ENCODE measurements at places on chromosomes 12 and 14. TPM values are rescaled to one million over a fixed set of nuclear protein-coding genes. Genes with fewer than 3 reads are reported as not detected.

- peak overlapping the region; percentile 49 for H3K27ac ChIP-seq
- no peaks in the 10 kb centered on the region for H3K36me3 ChIP-seq
- no peaks in the 10 kb centered on the region for H3K27me3 ChIP-seq
- no peak overlapping the region for H3K4me3 ChIP-seq
- peak; percentile 37 for DNase-seq
- H3K4me1 ChIP-seq: peaks cover 10% of the 10 kb centered on the region
Observed at GRCh38 chr12:94704452-94705306, 54.3 kb upstream of the TMCC3 start.

GRCh38 chr12:2052826-2053678 is at the start of gene CACNA1C:
TSS of gene CACNA1C (plus strand) at chr12:2052987. CDS start at chr12:2053563, 576 bp downstream.
- H3K36me3 ChIP-seq: no peaks in the 10 kb centered on the region
- H3K4me1 ChIP-seq: peaks cover 5% of the 10 kb centered on the region
- peak within 1 kb of the TSS; percentile 69 for H3K4me3 ChIP-seq
- no peaks in the 10 kb centered on the region for H3K27me3 ChIP-seq
- peak; percentile 80 for DNase-seq

DNA sequence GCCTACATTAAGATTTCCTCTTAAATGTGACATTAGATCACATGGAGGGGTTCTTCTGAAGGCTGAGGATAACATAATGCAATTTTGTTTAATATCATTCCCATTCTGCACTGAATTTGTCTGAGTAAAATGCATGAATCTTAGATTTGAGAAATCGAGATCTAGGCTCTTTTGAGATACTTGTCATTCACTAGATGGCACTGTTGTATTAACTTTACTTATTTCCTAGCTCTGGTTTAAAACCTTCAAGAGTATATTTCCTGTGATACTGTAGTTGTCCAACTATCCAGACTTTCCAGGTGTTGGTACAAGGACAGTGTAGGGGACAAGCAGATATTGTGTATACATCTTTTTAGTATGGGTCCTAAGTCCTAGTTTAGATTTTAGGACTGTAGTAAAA is 91.7 kb upstream of the SEL1L start:
- H3K36me3 ChIP-seq: no peaks in the 10 kb centered on the region
- no peak for DNase-seq
- H3K27me3 ChIP-seq: no peaks in the 10 kb centered on the region
- no peak overlapping the region for H3K4me3 ChIP-seq

- H3K4me3 ChIP-seq: no peak overlapping the region
- DNase-seq: no peak
- H3K36me3 ChIP-seq: no peaks in the 10 kb centered on the region
- no peak overlapping the region for H3K27ac ChIP-seq
- no peaks in the 10 kb centered on the region for H3K4me1 ChIP-seq
Observed at GRCh38 chr14:31216359-31216758, 8.8 kb upstream of the HECTD1 start.

The ATG101 gene
- total RNA-seq: 28.3 TPM

The GPR135 gene
- total RNA-seq: 5.9 TPM

The PLEK2 gene
- total RNA-seq: 1.5 TPM

The NPAS3 gene
- 15.2 TPM for total RNA-seq

- peaks cover 11% of the 10 kb centered on the region for H3K4me1 ChIP-seq
- H3K27me3 ChIP-seq: no peaks in the 10 kb centered on the region
- H3K4me3 ChIP-seq: no peak overlapping the region
- no peak overlapping the region for H3K27ac ChIP-seq
Observed at GRCh38 chr12:122875590-122876220, 20.2 kb downstream of the VPS37B start.

DNA sequence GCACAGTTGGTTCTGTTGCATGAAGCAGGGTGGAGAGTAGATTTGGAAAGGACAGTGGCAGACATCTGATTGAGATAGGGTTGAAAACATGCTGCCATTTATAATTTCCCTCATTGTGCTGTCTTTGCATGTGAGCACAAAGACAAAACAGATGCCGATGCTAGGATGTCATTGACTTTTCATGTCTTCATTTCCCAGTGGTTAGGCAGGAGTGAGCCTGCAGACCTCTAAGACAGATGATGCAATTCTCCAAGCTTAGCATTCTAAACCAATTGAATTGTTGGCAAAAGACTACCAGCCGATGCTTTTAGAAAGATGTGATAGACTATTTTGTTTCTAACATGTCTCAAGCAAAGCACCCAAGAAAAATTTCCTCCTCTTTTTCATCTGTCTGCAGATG is 37.1 kb upstream of the PELI2 start:
- no peak overlapping the region for H3K27ac ChIP-seq
- no peaks in the 10 kb centered on the region for H3K27me3 ChIP-seq
- no peak for DNase-seq
- H3K4me3 ChIP-seq: no peak overlapping the region
- no peaks in the 10 kb centered on the region for H3K4me1 ChIP-seq

DNA sequence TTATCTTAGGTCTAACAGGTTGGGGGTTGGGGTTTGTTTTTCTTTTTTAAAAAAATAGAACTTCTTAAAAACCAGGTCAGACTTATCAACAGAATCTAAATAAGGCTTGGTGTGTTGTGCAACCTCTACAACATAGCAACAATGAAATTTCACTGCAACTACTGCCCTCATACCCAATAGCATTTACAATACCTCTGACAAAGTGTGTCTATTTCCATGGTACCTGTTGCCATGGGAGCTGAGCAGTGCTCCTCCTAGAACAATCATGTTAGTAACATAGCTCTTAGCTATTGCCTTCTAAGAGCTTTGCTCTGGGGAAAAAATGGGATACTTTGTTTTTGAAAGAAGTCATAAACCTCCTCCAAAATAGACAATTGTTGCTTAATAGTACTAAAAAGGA is 103.3 kb upstream of the CCDC175 start:
- no peaks in the 10 kb centered on the region for H3K4me1 ChIP-seq
- no peaks in the 10 kb centered on the region for H3K36me3 ChIP-seq
- no peak overlapping the region for H3K4me3 ChIP-seq
- DNase-seq: no peak

The GLIPR1L2 gene
- total RNA-seq: 2.9 TPM

DNA sequence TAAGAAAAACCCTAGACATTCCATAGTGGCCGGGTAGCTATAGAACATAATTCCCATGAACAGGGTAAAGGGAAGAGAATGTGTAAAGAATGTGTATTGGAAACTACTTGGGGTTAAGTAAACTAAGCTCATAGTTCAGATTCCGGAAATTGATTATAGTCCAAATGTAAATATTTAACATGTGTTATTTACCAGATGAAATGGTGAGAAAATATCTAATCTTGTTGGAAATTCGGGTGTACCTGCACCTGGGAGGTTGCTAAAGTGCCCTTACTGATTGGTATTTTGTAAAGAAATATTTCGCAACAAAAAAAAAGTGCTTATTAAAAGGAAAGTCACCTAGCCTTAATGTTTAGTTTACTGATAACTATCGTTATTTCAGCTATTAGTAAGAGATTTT is 14.4 kb downstream of the RASSF9 start:
- no peak overlapping the region for H3K4me3 ChIP-seq
- H3K27me3 ChIP-seq: no peaks in the 10 kb centered on the region
- H3K4me1 ChIP-seq: no peaks in the 10 kb centered on the region
- peak overlapping the region; percentile 51 for H3K27ac ChIP-seq
- no peaks in the 10 kb centered on the region for H3K36me3 ChIP-seq

DNA sequence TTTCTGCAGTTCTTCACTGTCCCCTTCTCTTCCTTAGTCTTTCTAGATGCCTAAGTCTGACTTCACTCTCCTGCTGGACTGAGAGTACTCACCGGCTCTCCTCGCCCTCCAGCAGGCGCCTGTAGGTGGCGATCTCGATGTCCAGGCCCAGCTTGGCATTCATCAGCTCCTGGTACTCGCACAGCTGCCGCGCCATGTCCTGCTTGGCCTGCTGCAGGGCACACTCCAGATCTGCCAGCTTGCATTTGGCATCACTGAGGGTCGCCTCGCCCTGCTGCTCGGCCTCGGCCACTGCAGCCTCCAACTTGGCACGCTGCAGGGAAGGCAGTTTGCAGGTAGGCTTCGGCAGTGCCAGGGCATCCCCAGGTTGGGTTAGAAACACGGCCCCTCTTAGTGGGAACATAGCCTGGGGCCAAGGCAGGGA is 5.2 kb downstream of the KRT84 start:
- H3K4me3 ChIP-seq: no peak overlapping the region
- no peaks in the 10 kb centered on the region for H3K4me1 ChIP-seq
- H3K36me3 ChIP-seq: no peaks in the 10 kb centered on the region
- no peak overlapping the region for H3K27ac ChIP-seq
- H3K27me3 ChIP-seq: no peaks in the 10 kb centered on the region

The PITPNM2 gene
- total RNA-seq: 6.8 TPM

GRCh38 chr12:63843254-63843720 is 1.2 kb upstream of the SRGAP1 start:
- no peak for DNase-seq
- no peaks in the 10 kb centered on the region for H3K36me3 ChIP-seq
- peak overlapping the region; percentile 77 for H3K4me3 ChIP-seq
- H3K4me1 ChIP-seq: no peaks in the 10 kb centered on the region

DNA sequence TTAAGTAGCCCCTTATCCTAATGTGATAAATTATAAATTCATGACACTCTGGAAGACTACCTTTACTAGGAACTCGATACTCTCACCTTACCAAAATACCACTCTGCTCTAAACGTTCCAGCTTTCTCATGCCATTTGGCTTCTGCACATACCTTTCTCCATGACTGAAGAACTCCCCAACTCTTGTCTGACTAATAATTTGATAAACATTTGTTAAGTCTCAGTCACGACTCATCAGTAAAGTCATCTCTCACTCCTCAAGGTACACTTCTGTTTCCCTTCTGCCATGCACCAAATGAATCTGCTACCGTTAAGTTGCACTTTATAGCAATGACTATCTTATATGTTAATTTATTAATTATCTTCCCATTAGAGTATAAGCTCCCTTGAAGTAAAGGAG is 498.3 kb upstream of the NOVA1 start:
- no peaks in the 10 kb centered on the region for H3K4me1 ChIP-seq
- DNase-seq: no peak

GRCh38 chr12:68794653-68795251 is 13.2 kb upstream of the MDM2 start:
- no peak for DNase-seq
- H3K27ac ChIP-seq: no peak overlapping the region
- H3K36me3 ChIP-seq: no peaks in the 10 kb centered on the region
- H3K4me3 ChIP-seq: no peak overlapping the region

GRCh38 chr14:90677484-90678050 is 138.7 kb downstream of the TTC7B start:
- DNase-seq: no peak
- H3K4me3 ChIP-seq: no peak overlapping the region
- no peaks in the 10 kb centered on the region for H3K36me3 ChIP-seq
- H3K27me3 ChIP-seq: no peaks in the 10 kb centered on the region

DNA sequence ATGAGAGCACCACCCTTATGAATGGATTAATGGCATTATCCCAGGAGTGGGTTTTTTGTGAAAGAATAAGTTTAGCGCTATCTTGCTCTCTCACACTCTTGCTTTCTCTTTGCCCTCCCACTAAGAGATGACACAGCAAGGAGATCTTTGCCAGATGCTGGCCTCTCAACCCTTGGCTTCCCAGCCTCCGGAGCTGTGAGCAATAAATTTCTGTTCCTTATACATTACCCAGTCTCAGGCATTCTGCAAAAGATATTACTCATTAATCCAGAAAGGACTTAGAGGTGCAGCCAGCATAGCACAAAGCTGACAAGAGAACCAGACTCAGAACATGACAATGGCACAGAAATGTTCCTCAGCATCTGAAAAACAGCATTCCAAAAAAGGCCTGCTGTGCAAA is 190.6 kb downstream of the ITPR2 start:
- no peaks in the 10 kb centered on the region for H3K4me1 ChIP-seq
- no peaks in the 10 kb centered on the region for H3K36me3 ChIP-seq
- no peak overlapping the region for H3K27ac ChIP-seq
- H3K27me3 ChIP-seq: no peaks in the 10 kb centered on the region
- no peak for DNase-seq
